RWPE2 (cell line): ENCODE measurements at places on chromosomes 7 and 10.

GRCh38 chr7:156039971-156040677, 227.9 kb upstream of the SHH start:
- DNase-seq, result no peak

GRCh38 chr10:83994325-83994724, 145.0 kb upstream of the GHITM start:
- DNase-seq, result no peak

DNA sequence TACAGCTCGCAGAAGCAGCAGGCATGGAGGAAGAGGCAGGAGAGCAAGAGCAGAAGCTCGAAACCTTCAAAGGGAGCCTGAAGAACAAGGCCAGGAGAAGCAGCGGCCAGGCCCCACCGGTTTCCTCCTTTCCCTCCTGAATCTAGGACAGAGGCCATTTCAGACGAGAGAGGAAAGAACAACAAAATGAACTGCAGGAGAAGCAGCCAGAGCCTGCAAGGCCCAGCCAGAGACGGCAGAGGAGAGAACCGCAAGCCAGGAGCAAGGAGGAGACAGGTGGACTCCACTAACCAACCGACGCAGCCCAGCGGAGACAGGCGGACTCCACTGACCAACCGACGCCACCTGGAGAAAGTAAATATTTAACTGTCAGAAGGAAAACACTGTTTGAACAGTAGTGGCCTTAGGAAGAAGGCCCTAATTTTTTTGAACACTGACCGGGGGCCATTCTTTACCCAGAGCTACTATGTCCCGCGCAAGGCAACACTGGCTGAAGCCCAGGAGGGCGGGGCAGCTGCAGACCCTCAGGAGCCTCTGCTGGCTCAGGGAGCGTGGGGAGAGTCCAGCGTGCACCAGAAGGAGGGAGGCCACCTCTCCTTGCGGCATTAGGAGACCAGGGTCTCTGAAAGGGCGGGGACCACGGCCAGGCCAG, 559.2 kb downstream of the PTPRN2 start:
- no peak for DNase-seq

GRCh38 chr7:134414109-134414508, 44.8 kb downstream of the AKR1B1 start:
- no peak for DNase-seq

DNA sequence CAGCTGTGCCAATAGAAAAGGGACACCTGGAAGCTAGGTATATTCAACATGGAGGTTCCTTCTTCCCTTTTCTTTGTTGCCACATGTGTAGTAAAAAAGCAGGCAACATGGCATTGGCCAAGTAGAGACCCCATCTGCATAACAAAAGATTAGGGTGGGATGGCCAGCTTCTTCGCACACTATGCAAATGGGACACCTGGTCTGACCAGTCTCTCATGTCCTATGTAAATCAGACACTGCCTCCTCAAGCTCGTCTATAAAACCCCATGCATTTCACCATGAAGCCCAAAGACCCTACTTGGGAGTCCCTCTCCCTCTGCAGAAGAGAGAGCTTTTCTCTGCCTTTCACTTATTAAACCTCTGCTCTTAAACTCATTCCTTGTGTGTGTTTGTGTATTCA, 53.9 kb downstream of the MYL10 start:
- DNase-seq, result peak; percentile 2

DNA sequence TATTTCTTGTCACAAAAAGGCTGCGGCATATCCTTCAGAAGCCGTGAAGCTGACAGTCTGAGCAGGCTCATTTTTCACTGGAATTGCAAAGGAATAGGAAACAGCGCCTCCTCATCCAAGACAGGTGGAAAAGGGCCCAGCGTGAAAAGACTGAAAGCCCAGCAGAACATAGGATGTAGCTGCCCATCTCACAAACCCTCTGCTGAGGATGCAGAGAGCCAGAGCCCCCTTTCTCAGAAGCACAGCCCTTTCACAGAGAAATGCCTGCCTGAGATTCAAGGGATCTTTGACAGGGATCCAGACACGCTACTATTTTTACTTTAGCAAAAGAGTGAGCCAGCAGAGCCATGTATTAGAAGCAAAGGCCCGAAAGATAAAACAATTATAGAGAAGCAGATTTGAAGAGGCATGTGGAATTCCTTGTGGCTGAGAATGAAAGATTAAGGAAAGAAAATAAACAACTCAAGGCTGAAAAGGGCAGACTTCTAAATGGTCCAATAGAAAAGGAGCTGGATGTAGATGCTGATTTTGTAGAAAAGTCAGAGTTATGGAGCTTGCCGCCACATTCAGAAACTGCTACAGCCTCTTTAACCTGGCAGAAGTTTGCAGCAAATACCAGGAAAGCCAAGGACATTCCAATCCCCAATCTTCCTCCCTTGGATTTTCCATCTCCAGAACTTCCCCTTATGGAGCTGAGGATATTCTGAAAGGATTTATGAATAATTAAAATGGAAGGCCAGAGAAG, 36.9 kb downstream of the GDI2 start:
- DNase-seq, result no peak

DNA sequence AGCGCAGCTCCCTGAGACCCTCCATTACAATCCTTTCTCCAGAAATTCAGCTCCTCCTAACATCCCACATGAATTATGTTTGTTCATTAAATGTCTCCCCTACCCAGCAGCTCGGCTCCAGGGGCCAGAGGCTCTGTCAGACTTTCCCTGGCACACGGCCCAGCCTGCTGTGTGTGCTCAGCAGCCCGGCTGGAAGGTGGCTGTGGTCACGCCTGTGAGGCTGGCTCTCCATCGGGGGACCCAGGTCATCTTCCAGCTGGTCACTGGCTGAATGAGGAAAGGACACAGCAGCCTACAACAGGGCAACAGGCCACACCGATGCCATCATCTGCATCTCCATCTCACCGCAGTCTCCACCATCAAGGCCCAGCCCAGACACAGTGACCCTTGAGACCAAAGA, 219.8 kb downstream of the MAD1L1 start:
- DNase-seq, result no peak

DNA sequence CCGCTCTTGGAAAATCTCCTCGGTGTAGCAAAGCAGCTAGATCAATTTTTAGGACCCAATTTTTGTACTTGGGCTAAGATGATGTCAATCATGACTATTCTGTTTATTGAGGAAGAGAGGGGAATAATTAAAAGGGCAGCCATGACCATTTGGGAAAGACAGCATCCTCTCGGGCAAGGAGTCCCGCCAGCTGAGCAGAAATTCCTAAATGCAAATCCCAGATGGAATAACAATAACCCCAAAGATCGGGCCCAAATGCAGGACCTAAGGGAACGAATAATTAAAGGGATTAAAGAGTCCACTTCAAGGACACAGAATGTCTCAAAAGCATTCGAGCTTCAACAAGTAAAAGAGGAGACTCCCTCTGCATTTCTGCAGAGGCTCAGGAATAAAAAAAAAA, 18.7 kb downstream of the COL17A1 start:
- no peak for DNase-seq

DNA sequence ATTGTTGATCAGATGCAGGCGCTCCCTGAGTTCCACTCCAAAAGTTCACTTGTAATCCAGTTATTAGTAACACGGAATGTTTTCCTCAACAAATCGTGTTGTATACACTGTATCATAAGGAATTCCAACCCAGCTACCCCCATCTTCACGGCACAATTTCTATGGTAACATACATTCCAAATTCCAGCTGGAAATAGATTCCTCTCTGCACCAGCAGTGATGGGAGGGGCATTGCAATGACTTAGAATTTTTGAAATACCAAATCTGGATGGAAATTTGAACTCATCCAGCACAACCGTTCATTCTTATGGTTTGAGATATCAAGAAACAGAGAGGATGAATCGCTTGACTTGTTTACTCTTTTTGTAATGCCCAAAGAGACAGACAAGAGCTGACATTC, 38.9 kb upstream of the RHEB start:
- no peak for DNase-seq

DNA sequence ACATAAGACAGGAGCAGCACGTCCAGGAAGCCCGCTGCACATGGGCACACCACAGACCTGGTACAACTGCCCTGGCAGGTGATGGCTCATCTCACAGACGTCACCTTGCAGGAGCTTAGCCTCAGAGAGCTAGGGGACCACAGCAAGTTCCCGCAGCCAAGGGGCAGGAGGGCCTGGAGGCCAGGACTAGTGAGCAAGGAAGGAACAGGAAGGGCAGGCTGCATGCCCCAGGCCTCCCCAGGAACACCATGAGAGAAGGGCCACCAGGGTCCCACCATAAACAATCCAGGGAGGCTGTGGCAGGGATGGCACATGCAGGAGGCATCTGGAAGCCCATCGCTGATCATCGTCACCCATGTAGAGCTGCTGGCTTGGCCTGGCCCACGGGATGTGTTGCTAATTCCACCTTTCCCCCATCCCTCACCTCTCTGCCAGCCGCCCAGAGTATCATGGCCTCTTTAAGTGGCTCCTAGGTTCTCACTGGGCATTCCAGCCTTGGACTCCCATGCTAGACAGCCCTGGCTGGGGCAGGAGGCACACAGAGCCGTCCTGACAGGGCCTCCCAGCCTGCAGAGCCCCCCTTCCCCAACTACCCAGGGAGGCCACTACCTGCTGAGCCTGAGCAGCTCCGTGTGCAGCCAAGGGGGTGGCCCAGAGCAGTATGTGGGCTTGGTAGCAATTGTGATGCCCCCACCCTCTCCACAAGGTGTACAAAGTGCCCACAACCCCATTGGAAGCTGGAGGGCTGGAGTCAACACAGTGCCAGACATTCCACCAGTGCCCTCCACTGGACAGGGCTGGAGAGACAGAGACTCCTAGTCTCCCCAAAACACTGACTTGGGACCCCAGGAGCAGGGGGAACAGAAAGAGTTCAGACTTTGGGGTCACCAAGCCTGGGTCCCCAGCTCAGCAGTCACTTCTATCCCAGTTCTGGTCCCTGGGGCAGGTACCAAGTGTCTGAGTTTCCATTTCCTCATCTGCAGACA, 35.5 kb downstream of the GRID1 start:
- peak; percentile 55 for DNase-seq

DNA sequence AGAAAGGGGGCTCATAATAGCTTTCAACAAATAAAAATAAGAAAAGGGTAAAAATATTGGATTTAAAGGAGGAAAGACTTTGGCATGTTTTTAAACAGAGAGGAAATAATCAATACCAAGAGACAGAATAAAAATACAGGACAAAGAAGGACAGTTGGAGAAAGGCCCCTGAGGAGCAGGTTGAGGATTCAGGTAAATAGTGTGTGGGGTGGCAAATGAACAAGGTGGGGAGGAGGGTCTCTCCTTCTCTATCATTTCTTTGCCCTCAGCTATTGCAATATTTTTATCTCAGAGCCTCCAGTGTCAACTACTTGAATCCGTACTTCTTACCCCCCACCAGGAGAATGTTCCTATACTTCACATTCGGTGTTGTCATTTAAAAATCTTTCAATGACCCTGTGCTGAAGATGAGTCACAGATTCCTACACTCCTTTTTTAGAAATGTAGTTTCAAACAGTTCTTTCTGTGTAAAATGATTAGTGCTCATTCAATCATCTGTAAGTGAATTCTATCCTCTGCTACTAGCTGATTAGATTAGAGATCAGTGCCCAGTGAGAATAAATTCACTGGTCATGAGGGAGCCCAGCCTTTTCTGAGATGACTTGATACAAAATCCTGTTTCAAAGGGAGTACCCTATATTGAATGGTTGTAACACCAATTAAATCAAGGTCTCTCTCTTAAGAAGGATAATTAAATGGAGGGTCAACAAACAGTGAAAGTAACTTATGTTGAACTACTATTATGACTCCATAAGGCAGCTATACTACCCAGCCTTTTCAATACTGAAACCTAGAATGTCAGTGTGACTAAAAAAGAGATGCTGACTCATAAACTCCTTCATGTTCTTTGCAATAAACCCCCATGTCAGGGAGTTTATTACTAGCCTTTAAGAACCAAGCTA, 50.4 kb upstream of the WNT16 start:
- no peak for DNase-seq

- no peak for DNase-seq
Observed at GRCh38 chr10:78433766-78434535, 400.3 kb downstream of the RPS24 start.

GRCh38 chr10:30783939-30784501, 154.5 kb upstream of the LYZL2 start:
- DNase-seq, result no peak

GRCh38 chr7:23633417-23633816, 36.2 kb downstream of the CCDC126 start:
- no peak for DNase-seq

DNA sequence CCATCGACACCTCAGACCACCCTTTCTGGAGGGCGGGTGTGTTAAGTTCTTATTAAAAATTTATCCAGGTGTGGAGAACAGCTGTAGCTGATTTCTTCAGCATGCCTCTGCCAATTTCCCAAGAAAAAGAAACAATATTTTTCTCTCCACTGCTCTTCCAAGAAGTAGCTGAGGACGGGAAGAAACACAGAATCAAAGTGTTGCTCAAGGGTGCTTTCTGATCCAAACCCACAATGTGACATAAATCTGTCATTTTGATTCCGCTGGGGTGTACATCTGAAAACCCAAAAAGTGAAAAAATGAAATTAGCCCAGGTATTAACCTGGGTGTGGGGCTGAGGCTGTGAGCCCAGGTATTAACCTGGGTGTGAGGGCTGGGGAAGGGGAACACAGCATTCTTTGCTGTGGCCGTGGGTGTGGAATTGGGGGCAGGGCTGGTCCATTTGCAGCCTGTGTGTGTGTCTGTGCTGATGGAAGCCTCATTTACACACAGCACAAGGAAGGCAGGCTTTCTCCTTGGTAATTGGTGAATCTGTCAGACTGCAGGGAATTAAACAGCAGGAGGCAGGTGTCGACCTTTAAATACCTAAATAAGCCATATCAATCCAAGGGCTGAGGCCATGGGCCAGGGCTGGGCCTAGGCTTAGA, 48.4 kb upstream of the CCDC3 start:
- DNase-seq, result no peak

- peak; percentile 73 for DNase-seq
Observed at GRCh38 chr7:112001091-112001826, 204.9 kb downstream of the DOCK4 start.

DNA sequence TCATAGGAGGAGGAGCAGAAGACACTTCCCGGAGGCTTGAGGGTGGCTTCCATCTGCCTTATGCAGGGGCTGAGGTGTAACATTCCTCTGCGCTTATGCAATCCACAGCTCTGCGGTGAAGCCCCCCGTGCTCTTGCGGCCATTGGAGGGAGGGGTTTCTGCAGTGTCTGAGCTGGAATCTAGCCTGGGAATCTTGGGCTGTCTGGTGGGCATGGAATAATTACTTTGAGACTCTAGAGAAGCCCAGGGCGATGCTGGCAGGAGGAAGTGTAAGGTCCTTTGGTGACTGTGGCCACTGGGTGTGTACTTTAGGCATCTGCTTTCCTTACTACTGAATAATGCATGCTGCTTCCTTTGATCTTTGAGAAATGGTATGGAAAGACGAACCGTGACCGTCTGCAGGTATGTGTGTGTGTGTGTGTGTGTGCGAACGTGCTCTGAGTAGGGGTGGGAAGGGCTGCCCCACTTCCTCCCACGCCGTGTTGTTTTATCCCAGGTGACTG, 181.0 kb downstream of the PRPF18 start:
- DNase-seq, result no peak
